ENCODE measurements at places on chromosomes 13 and 19. TPM values are rescaled to one million over a fixed set of nuclear protein-coding genes. Genes with fewer than 3 reads are reported as not detected.

MYDGF gene
- total RNA-seq, result 235 TPM

ZNF540 gene
- 0.50 TPM for total RNA-seq

INSR gene
- 28.9 TPM for total RNA-seq

HIPK4 gene
- not detected for total RNA-seq

MAB21L1 gene
- total RNA-seq, result under 0.01 TPM

NLRP11 gene
- total RNA-seq, result not detected

SULT2A1 gene
- total RNA-seq, result not detected

ZNF135 gene
- total RNA-seq, result 6.2 TPM

FFAR2 gene
- not detected for total RNA-seq

MEIS3 gene
- 99.3 TPM for total RNA-seq

ABCA7 gene
- 3.0 TPM for total RNA-seq

RPL28 gene
- 410 TPM for total RNA-seq

FBXO27 gene
- 3.4 TPM for total RNA-seq

ZNF57 gene
- 4.6 TPM for total RNA-seq

KANK3 gene
- total RNA-seq, result 0.33 TPM

COL5A3 gene
- total RNA-seq, result 4.8 TPM

C19orf85 gene
- not detected for total RNA-seq

CRLF1 gene
- 1.00 TPM for total RNA-seq

SMIM44 gene
- not detected for total RNA-seq

NAPA gene
- total RNA-seq, result 79.2 TPM

All from uterine smooth muscle cell (primary cell).